Subcutaneous adipose tissue (tissue), 4 donors: ENCODE measurements at places on chromosomes 12 and 14. TPM values are rescaled to one million over a fixed set of nuclear protein-coding genes. Genes with fewer than 3 reads are reported as not detected.

The POTEM gene
- total RNA-seq, result not detected

The SLC10A1 gene
- not detected for total RNA-seq

The ITFG2 gene
- total RNA-seq, result 20.4 TPM

The CLEC2A gene
- not detected for total RNA-seq

The ALDH2 gene
- total RNA-seq, result 349 TPM

The IFI27L1 gene
- 3.3 TPM for total RNA-seq

The KRT75 gene
- not detected for total RNA-seq

The LRIG3 gene
- total RNA-seq, result 82.1 TPM

The TTC9 gene
- 0.22 TPM for total RNA-seq

The GPR137C gene
- total RNA-seq, result 0.44 TPM

The NUDT14 gene
- total RNA-seq, result 20.2 TPM

The TSPAN19 gene
- total RNA-seq, result 0.49 TPM
